CD4-positive, CD25-positive, alpha-beta regulatory T cell (primary cell): ENCODE measurements at places on chromosomes 1 and 21. TPM values are rescaled to one million over a fixed set of nuclear protein-coding genes. Genes with fewer than 3 reads are reported as not detected.

DNA sequence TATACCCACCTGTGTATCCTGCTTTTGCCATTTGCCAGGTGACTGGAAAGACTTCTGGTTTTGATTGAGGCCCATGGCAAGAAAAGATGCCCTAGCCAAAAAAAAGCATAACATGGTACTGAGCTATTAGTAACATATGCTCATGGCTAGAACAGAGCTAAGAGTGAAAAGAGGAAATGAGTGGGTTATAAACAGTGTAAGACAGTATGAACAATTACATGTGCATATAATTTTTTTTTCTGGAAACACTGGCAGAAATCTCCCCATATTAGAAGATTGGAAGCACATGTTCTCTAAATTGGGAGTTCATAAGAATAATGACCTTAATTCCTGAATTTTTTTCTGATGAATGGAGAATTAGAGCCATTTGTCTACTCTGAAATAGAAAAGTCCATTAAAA lies 41.2 kb upstream of the PDC start:
- no peaks in the 10 kb centered on the region for H3K36me3 ChIP-seq
- no peak overlapping the region for H3K27ac ChIP-seq
- no peak overlapping the region for H3K4me3 ChIP-seq
- DNase-seq = no peak
- H3K4me1 ChIP-seq = no peaks in the 10 kb centered on the region
- H3K27me3 ChIP-seq = no peaks in the 10 kb centered on the region

Gene DCDC2B
- not detected for total RNA-seq

DNA sequence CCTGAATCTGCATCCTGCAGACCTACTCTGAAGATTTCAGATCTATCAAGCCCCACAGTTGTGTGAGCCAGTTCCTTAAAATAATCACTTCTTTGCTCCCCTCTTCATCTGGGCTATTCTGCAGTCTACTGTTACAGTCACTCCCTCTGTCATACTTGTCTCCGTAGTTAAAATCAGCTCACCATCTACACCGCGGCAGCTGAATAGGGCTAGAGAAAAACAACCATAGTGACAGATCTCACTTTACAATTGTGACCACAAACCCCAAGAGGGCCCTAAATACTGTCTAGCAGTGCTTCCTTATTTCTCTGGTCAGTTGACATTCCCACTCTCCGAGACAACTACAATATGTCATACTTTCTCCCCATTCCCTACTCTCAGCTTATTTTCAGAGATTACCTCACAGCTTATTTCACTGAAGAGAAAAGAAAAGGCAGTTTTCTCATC lies 12.9 kb downstream of the DESI2 start:
- H3K27ac ChIP-seq = no peak overlapping the region
- H3K4me1 ChIP-seq = no peaks in the 10 kb centered on the region
- no peaks in the 10 kb centered on the region for H3K27me3 ChIP-seq
- no peak overlapping the region for H3K4me3 ChIP-seq

- no peaks in the 10 kb centered on the region for H3K36me3 ChIP-seq
- no peak overlapping the region for H3K4me3 ChIP-seq
- H3K27ac ChIP-seq = no peak overlapping the region
These were observed 68.9 kb downstream of the NRIP1 start for GRCh38 chr21:14995695-14996490.

Gene SAMD11
- total RNA-seq = not detected

Gene LCE1B
- not detected for total RNA-seq

DNA sequence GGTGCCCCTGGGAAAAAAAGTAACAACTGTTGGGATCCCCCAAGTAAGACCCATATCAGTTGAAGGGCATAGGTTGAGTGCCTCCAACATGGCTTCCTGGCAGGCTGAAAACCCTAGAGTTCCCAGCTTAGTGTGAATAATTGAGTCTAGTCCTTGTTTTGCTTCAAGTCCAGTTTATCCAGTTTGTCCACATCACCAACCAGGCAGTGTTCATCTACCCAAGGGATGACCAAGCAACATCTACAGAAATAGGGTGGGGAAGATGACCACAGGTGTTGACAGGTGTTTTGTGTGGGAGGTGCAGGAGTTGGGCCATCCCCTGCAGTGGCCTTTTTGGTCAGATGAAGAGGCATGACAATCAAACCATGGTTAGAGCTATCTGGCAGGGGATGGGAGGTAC lies 54.3 kb upstream of the ERO1B start:
- H3K27ac ChIP-seq = no peak overlapping the region
- H3K4me3 ChIP-seq = no peak overlapping the region
- H3K4me1 ChIP-seq = no peaks in the 10 kb centered on the region

Gene PEX19
- 44.4 TPM for total RNA-seq

GRCh38 chr1:186208405-186209129 lies 166.5 kb downstream of the TPR start:
- DNase-seq = no peak
- H3K36me3 ChIP-seq = no peaks in the 10 kb centered on the region
- no peak overlapping the region for H3K4me3 ChIP-seq
- no peaks in the 10 kb centered on the region for H3K4me1 ChIP-seq
- no peaks in the 10 kb centered on the region for H3K27me3 ChIP-seq

Gene BTBD19
- 45.4 TPM for total RNA-seq

- no peak for DNase-seq
- no peak overlapping the region for H3K27ac ChIP-seq
- peaks cover 16% of the 10 kb centered on the region for H3K27me3 ChIP-seq
- H3K4me1 ChIP-seq = peaks cover 9% of the 10 kb centered on the region
- no peak overlapping the region for H3K4me3 ChIP-seq
These were observed 981 bp upstream of the KIAA1614 start for GRCh38 chr1:180911640-180912191.

DNA sequence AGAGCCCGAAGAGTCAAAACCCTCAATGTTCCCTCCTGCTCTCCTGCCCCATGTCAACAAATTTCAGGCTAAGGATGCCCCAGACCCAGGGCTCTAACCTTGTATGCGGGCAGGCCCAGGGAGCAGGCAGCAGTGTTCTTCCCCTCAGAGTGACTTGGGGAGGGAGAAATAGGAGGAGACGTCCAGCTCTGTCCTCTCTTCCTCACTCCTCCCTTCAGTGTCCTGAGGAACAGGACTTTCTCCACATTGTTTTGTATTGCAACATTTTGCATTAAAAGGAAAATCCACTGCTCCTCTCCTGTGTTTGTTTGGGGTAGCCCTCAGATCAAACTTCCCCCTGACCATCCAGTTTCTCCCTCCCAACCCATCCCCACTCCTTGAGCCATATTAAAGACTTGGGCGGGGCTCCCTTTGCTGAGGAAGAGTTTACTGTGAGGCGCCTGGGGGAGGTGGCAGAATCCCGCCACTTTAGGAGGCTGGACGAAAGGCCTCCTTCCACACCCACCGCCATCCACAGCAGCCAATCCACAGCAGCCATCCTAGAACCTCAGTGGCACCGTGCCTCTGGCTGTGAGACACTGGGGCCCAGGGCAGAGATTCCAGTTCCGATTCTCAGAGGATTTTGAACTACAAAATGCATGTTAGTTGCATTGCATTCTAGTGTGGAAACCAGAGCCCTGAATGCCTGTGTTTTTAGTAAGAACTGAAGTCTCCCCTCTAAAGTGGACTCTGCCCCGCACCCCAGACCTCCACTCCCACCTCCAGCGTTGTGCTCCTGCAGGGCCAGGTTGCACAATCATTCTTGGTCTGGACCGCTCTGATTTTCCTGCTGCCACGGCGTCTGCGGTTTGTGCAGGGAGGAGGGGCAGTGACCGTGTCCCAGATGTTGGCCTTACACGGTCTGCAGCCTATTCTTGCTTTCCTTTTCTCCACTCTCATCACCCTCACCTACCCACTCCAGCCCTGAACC lies 3.0 kb downstream of the OLFML3 start:
- H3K27me3 ChIP-seq = no peaks in the 10 kb centered on the region
- no peak overlapping the region for H3K27ac ChIP-seq
- no peak overlapping the region for H3K4me3 ChIP-seq
- H3K4me1 ChIP-seq = no peaks in the 10 kb centered on the region

Gene LTN1
- 38.3 TPM for total RNA-seq

Gene IL23R
- not detected for total RNA-seq

GRCh38 chr1:109800291-109800690 lies 36.6 kb upstream of the EPS8L3 start:
- H3K27me3 ChIP-seq = no peaks in the 10 kb centered on the region
- peaks cover 67% of the 10 kb centered on the region for H3K4me1 ChIP-seq
- no peak overlapping the region for H3K27ac ChIP-seq
- no peaks in the 10 kb centered on the region for H3K36me3 ChIP-seq
- no peak overlapping the region for H3K4me3 ChIP-seq

GRCh38 chr1:59043796-59044195 lies 253.1 kb upstream of the FGGY start:
- no peak for DNase-seq
- no peaks in the 10 kb centered on the region for H3K27me3 ChIP-seq
- no peak overlapping the region for H3K27ac ChIP-seq

Gene EXO1
- 2.3 TPM for total RNA-seq

Gene GPX7
- total RNA-seq = 12.3 TPM

- H3K4me1 ChIP-seq = peaks cover 3% of the 10 kb centered on the region
- H3K4me3 ChIP-seq = no peak overlapping the region
- no peaks in the 10 kb centered on the region for H3K36me3 ChIP-seq
- no peak overlapping the region for H3K27ac ChIP-seq
- peaks cover 11% of the 10 kb centered on the region for H3K27me3 ChIP-seq
These were observed 4.3 kb downstream of the ADAMTS1 start for GRCh38 chr21:26840912-26841311.

Gene KRTAP12-3
- not detected for total RNA-seq

GRCh38 chr1:41365772-41366454 lies 4.7 kb downstream of the FOXO6 start:
- no peak for DNase-seq
- no peaks in the 10 kb centered on the region for H3K36me3 ChIP-seq
- H3K27me3 ChIP-seq = peaks cover 27% of the 10 kb centered on the region
- peaks cover 27% of the 10 kb centered on the region for H3K4me1 ChIP-seq
- H3K4me3 ChIP-seq = no peak overlapping the region

GRCh38 chr1:245380790-245381535 lies 226.2 kb downstream of the KIF26B start:
- no peaks in the 10 kb centered on the region for H3K36me3 ChIP-seq
- DNase-seq = no peak
- H3K27ac ChIP-seq = no peak overlapping the region
- no peaks in the 10 kb centered on the region for H3K4me1 ChIP-seq
- H3K27me3 ChIP-seq = no peaks in the 10 kb centered on the region
- H3K4me3 ChIP-seq = no peak overlapping the region

DNA sequence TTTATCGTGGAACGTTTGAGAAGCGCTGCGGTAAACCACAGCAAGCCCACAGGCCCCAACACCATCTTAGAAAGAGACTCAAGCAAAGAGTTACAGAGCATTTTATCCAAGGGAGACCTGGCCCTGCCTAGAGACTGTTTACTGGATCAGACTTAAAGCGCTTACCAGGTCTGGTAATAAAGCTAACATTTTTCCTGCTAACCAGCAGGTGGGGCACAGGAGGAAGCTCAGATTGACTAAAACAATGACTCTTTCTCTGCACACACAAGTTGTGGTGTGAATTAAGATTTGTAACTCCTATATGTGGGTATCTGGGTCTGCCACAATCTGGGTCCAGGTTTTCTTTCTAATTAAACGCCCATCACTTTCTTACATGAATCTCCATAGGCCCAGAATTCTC lies 136.5 kb upstream of the ETS2 start:
- H3K4me3 ChIP-seq = no peak overlapping the region
- H3K27me3 ChIP-seq = no peaks in the 10 kb centered on the region
- H3K4me1 ChIP-seq = no peaks in the 10 kb centered on the region
- H3K36me3 ChIP-seq = no peaks in the 10 kb centered on the region

DNA sequence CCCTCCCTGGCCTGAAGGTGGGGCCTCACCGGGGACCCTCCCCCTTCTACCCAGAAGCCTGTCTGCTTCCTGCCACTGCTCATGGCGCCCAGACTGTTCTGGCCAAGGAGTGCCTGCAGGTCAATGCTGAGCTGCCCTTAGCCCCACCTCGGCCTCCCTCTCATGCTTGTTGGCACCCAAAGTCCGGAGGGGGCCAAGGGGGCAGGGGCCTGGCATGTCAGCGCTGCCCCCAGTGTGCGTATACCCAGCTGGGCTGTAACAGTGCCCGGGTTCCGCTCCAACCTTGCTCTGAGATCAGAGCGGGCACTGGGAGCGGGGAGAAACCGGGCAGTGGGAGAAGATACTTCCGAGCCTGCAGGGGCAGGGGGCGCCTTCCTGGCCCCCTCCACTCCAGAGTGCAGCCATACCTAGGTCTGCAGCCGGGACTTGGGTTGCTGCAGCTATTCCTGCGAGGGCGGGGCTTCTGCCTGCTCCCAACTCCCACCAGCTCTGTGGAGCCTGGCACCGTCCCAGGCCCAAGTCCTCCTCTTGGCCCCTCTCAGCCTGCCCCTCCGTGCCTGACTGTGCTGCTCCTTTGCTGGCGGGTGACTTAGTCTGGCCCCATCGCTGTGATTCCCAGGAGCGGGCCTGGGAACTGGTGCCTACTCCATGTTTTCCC lies 21.4 kb upstream of the TGFB2 start:
- H3K36me3 ChIP-seq = peaks cover 10% of the 10 kb centered on the region
- no peak overlapping the region for H3K27ac ChIP-seq
- no peak for DNase-seq
- H3K4me1 ChIP-seq = no peaks in the 10 kb centered on the region
- H3K27me3 ChIP-seq = no peaks in the 10 kb centered on the region
- H3K4me3 ChIP-seq = no peak overlapping the region

GRCh38 chr1:185245466-185245865 lies 71.6 kb downstream of the IVNS1ABP start:
- no peaks in the 10 kb centered on the region for H3K27me3 ChIP-seq
- DNase-seq = no peak
- no peak overlapping the region for H3K27ac ChIP-seq
- no peak overlapping the region for H3K4me3 ChIP-seq
- no peaks in the 10 kb centered on the region for H3K36me3 ChIP-seq
- peaks cover 7% of the 10 kb centered on the region for H3K4me1 ChIP-seq

- no peaks in the 10 kb centered on the region for H3K36me3 ChIP-seq
- H3K4me3 ChIP-seq = peak within 1 kb of the TSS; percentile 31
- H3K27me3 ChIP-seq = peaks cover 2% of the 10 kb centered on the region
- peaks cover 41% of the 10 kb centered on the region for H3K4me1 ChIP-seq
- no peak within 1 kb of the TSS for H3K27ac ChIP-seq
These were observed at the start of gene RNF207 for GRCh38 chr1:6205849-6206519. Gene RNF207 (plus strand): TSS chr1:6206119. CDS start chr1:6206536, 417 bp downstream.

DNA sequence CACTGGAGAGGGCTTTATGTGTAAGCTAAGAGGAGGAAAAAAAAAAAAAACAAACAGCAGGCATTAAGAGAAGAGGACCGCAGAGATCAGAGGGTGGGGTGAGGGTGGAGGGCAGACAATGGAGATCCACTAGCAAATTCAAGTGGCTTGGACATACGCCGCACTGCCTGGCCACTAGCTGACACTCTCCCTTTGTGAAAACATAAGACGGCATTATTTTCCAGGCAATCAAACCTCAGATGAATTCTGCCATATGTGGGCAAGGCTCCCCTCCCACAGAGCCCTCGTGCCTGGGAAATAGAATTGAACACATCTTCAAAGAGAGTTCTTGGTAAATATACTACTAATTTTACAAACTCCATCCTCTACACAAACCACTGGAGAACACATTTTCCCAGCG lies 53.6 kb downstream of the ERG start:
- no peaks in the 10 kb centered on the region for H3K36me3 ChIP-seq
- no peak for DNase-seq

Gene GUCA2B
- not detected for total RNA-seq
